ENCODE measurements at places on chromosomes 12 and 14.

- DNase-seq, result no peak
Observed at GRCh38 chr12:24888813-24889212, 60.1 kb downstream of the BCAT1 start.

GRCh38 chr14:33450416-33450815, 500.5 kb downstream of the EGLN3 start:
- no peak for DNase-seq

DNA sequence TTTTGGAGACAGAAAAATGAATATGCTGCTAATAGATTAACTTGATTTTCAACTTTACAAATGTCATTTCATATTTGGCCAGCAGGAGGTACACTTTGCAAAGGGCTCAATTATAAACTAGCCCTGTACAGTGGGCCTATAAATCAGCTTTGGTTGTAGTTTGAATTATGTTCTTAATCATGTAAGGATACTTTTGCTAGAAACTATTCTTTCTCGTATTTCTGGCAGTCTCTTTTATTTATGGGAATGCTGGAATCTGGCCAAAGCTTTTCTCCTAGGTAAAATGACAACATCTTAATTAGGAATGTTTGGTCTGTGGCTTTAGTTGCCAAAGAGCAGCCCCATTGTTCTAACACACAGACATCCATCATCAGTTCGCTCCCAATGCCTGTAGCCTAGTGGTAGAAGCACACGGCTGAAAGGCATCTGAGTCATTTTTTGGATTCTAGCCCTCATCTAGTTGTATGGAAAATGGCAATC, 1322.3 kb upstream of the SEL1L start:
- DNase-seq, result peak; percentile 66

- no peak for DNase-seq
Observed at GRCh38 chr12:32253154-32253790, 146.1 kb upstream of the FGD4 start.

Data from NCI-H2081 treated with DMSO at 0.1 percent for 48 hours (cell line).